T-helper 1 cell (primary cell): ENCODE measurements at places on chromosomes 7 and 10.
A peak's percentile ranks its signal among the peaks of the same experiment; 100 is the strongest.

DNA sequence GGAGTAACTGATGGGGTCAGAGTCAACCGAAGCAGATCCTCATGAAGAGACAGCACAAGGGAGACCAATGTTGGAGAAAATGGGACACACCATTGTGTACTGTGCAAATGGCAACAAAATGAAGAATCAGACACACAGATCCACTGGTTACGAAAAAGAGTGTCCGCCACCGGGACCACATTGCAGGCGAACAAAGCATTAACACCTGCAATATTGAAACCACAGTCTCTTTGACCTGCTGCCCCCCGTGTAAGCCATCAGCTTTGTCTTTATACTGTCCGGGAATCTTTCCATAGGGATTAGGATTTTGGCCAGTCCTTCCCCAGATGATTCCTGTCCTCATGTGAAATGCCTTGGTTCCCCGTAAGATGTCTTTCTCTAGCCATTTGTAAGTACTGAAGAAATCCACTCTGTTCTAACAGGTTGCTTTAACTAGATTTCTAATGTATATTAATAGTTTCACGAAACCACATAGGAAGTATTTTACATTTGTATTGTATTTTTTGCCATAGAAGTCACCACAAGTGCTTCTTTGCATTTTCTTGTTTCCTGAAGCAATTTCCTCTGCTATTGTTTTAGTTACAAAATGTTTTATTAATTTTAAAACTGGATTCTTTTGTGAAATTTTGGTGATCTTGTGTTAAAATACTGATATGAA is 140.8 kb upstream of the NFE2L3 start:
- DNase-seq = no peak

DNA sequence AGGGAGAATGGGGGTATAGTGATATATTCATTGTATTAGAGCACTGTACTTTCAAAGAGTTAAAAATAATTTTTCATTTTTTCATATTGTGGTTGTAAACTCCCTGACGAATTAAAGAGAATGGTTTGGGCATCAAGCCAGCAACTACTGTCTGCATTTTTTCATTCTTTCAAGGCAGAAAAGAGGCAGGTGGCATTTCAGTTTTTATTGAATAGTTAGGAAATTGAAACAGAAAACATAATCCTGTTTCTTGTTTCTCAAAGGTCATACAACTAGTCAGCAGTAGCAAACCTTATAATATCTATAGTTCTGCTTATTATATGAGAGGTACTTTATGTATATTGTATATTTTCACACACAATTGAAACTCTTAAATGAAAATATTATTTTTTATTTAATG is 303.9 kb upstream of the KCND2 start:
- DNase-seq = no peak

GRCh38 chr7:84264396-84264795 is 69.8 kb upstream of the SEMA3A start:
- no peak for DNase-seq

- DNase-seq = no peak
Observed at GRCh38 chr10:30528429-30528786, 94.4 kb downstream of the MAP3K8 start.

GRCh38 chr10:35335133-35336083 is 901 bp upstream of the CCNY start:
- DNase-seq = peak; percentile 27

GRCh38 chr10:92328993-92329392 is 38.0 kb downstream of the MARCHF5 start:
- DNase-seq = no peak

GRCh38 chr10:131973160-131973951 is 8.4 kb downstream of the BNIP3 start:
- no peak for DNase-seq

DNA sequence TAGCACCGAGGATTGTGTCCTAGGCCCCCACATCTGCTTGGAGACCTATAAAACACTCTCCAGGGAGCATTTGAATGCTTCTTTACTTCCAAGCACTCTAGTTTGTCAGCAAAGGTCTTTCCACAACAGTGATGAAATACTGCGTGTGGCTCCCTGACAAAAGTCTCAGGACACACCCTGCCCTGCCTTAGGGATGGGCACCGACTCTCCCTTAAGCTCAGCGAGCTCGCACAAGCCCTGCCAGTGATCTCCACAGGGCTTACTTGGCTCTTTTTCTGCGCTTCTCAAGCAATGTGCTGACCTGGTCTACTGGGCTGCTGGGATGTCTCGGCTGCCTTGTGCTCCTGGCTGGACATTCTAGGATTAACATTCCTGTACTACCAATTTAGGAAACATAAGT is 84.3 kb upstream of the MPP7 start:
- no peak for DNase-seq

DNA sequence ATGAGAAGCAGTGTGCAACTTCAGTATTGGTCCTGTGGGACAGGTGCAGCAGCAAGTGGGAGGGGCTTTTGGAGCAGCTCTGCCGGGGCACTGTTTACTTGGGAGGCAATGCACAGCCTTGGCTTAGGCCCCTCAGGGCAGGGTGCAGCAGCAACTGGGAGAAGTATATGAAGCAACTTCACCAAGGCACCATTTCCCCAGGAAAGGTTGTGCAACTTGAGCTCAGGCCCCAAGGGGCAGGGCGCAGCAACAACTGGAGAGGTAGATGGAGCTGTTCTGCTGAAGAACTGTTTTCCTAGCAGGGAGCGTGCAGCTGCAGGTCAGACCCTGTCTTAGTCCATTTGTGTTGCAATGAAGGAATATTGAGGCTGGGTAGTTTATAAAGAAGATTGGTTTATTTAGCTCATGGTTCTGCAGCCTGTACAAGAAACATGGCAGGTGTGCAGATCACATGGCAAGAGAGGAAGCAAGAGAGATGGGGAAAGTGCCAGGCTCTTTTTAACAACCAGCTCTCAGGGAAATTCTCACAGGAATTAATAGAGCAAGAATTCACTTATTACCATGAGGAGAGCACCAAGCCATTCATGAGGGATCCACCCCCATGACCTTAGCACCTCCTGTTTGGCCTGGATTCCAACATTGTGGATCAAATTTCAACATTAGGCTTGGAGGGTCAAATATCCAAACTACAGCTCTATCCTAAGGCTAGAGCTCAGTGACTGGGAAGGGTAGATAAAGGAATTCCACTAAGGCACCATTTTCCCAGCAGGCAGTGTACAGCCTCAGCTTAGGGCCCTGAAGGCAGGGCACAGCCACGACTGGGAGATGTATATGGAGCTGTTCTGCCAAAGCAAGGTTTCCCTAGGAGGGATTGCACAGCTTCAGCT is 10.9 kb downstream of the GPR141 start:
- DNase-seq = no peak

DNA sequence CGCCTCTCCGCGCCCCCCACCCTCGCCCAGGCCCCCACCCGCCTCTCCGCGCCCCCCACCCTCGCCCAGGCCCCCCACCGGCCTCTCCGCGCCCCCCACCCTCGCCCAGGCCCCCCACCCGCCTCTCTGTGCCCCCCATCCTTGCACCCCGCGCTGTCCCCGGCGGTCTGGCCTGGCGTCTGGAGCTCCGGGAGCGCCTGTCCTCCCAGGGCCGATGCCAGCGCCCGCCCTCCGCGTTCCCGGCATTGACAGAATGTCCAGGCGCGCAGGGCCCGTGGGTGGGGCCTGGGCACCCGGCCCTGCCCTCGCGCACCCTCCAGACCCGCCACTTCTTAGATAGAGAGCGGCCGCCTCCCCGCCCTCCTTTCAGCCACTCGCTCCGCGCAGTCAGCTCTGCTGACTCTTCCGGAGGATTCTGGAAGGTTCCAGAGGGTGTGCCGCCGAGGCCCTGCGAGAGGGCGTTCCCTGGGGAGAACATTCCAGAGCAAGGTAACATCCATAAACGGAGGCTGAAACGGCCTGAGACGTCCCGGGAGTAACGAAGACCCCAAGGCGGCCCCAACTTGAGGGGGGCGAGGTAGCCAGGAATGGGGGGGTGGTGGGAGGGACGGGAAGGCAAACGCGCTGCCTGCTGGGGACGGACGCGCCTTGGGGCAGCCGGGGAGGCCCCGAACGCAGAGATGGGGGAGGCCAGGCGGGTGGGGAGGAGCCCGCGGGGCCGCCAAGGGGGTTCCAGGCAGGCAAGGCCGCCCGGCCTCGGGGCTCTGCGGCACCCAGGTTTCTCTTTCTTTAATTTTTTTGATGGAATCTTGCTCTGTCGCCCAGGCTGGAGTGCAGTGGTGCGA is 117.8 kb downstream of the DYNC2I1 start:
- DNase-seq = no peak

- DNase-seq = no peak
Observed at GRCh38 chr7:95520136-95520535, 34.4 kb downstream of the ASB4 start.

DNA sequence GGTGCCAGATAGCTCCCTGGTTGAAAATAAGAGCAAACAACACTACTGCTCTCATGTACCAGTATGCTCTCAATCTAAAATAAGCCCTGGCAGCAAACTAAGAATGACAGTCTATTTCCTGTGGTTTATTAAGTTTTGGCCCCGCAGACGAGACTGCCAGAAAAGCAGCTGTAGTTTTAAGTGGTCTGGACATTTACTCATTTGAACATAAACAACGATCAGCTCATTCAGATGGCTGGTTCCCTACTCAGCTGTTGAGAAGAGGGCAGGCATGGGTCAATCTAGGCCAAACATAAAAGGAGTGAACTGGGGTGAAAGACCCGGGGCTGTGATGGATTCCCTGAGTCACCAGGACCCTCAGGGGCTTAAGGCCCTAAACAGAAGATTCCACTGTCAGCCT is 4.5 kb downstream of the TRIL start:
- DNase-seq = no peak

DNA sequence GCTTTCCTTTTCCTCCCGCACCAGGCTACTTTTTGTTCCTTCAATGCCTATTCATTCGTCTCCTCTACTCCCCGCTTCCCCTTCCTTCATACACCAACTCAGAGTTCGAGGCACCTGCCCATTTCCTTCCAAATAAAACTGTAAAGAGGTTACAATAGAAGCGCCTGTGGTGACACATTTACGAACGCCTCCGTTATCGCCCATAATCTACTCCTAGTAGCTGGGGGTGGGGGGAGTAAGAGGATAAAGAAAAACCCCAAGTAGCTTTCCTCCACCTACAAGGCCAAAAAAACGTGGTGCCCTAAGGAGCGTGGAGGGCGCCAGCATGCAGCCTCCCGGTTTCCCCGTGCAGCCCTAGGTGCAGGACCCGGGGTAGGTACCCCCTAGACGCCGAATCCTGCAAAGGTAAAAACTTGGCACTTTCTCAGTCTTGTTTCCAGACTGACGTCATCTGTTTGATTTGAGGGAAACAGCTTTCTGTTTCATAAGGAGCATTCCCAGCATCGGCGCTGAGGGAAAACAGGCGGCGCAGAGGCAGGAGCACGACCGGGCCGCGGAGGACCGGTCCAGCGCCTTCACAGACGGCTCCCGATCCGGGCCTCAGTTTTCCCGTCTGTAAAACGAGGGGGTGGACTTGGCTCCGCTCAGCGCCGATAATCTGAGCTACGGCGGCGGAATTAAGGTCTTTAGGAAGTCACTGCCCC is 922 bp downstream of the PPA1 start:
- DNase-seq = peak; percentile 21

DNA sequence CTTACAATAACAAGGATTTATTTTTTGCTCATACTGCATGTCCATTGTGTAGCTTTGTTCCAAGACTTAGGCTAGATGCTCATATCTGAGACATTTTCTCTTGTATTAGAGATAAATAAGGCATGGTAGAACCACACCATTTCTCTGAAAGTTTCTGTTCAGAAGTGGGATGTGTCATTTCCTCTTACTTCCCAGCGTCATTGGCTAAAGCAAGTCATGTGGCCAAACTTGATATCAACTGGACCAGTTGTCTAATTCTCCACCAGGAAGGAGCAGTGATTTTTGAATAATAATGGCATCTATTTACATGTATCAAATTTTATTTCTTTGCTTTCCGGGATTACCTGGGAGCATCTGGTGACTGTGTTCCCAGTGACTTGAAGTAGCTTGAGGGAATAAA is 38.3 kb downstream of the AHCYL2 start:
- no peak for DNase-seq

DNA sequence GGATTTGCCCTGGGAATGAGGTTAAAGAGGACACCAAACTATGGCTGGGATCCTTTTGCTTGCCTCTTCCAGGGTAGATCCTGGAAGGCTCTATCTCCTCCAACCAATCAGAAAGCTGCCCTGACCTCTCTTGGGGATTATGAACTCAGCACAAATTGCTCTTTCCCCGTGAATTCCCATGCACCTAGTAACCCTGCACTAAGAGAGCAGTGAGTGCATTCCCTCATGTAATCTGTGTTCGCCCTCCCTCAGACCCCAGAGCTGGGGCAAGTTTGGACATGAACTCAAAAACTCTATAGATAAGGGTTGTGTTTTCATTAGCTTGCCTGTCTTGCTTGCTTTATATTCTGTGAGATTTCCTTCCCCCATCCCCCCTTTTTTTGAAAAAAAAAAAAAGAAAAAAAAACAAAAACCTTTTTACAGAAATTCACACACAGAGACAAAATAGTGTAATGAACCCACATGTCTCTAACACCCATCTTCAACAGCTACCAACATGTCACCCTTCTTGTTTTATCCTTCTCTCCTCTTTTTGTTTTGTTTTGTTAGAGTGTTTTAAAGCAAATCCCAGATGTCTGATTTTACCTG is 225.5 kb upstream of the TCF7L2 start:
- DNase-seq = no peak
